Activated CD8-positive, alpha-beta T cell treated with anti-CD3 and anti-CD28 coated beads for 36 hours (primary cell): ENCODE measurements at places on chromosomes 5 and 9.
A peak's percentile ranks its signal among the peaks of the same experiment; 100 is the strongest.

DNA sequence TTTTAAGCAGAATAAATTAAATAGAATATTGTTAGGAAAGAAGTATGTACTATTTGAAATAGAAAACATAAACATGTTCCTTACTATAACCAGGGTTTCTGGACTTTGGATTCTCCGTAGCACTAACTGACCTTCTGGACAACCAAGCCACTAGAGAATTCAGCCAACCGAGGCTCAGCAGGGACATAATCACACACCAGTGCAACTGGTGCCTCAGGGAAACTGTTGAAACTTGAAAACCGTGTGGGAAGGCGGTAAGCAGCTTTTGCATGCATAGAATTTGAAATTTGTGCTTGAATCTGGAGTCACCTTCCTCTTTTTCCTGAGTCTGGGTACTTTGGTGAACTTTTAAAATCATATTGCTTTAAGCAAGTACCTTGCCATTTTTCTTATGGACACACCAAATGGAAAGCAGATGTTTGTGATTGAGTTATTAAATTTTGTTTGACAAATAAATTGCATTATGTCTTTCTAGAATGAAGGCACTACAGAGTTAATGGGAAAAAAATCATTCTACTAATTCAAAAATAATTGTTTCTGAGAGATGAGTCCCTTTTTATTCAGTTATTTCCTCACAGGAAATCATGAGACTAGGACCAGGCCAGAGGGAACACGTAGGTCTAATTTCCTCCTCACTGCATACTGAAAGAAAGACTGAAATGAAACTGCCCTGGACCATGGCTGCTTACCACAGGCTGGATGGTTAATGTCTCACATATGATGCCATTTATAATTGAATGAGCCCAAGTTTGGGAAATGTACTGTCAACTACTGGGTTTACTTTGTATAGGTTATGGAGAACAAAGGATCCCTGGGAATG is 20.6 kb upstream of the SCAMP1 start:
- DNase-seq, result no peak

DNA sequence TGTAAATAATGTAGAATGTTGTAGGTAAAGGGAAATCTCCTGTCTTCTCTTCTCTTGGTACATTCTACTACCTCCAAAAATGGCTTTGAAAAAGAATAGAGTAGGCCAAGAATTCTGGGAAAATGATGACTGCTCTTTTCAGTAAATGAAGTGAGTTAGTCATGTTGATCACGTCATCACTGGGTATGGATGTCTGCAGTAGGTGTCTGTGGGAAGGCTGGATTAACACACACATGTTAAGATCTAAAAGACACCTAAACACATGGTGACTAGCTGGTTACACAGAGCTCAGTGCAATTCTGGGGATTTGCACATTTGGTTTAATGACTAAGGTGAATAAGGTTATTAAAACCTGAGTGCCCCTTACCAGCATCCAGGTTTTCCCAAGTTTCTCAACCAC is 161.5 kb downstream of the CEP120 start:
- DNase-seq, result no peak

DNA sequence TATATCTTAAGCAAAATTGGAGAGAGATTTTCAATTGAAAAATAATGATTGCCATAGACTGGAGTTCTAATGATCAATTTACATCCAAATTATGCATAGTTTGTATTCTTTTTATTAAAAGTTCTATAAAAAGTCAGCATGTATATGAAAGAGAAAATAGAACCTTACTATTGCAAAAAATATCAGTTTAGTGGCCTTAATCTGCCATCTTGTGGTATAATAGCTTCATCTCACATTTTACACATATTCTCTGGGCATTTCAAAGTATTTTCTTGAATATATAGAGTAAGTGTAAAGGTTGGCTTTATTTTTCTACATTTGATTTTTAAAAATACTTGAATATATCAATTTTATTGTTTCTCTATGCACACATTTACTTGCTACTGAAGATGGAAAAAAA is 1858.6 kb upstream of the CDH9 start:
- no peak for DNase-seq

- no peak for DNase-seq
Observed at GRCh38 chr5:61168951-61169350, 6.7 kb upstream of the SMIM15 start.

DNA sequence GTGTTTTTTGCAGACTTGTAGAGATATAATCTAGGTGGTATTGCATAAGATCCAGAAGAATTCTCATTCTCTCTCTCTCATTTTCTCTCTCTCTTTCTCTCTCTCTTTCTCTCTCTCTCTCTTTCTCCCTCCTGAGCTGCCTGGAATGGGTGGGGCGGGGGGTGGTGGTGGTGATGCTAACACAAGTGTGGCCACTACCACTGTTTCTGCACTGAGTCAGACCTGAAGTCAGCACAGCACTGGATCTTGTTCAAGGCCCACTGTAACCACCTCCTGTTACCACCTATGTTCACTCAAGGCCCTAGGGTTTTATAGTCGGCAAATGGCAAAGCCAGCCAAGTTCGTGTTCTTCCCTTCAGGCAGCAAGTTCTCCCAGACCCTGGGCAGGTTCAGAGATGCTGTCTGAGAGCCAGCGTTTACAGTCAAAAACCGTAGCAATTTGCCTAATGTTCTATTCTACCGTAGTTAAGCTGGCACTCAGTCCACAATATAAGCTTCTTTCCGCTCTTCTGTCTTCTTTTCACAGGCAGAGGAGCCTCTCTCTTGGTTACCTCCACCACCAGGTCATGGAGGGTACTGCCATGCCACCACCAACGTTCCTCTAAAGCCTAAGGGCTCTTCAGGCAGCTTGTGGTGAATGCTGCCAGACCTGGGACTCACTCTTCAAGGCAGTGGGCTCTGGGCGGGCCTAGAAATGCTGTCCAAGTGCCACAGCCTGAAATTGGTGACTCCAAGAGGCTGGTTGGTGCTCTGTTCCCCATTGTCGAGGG is 235.7 kb upstream of the PRR16 start:
- DNase-seq, result no peak

DNA sequence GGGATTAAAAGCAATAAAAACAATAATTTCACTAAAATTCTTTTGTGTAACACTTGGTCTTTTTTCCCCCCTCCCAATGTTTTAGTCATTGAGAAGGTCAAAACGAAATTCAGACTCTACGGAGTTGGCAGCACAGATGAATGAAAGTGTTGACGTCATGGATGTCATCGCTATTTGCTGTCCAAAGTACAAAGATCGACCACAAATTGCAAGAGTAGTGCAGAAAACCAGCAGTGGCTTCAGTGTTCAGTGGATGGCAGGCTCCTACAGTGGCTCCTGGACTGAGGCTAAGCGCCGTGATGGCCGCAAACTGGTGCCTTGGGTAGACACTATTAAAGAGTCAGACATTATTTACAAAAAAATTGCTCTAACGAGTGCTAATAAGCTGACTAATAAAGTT is 184.7 kb downstream of the CPLANE1 start:
- DNase-seq, result no peak

GRCh38 chr9:138044485-138045383 is 167.2 kb downstream of the CACNA1B start:
- no peak for DNase-seq

DNA sequence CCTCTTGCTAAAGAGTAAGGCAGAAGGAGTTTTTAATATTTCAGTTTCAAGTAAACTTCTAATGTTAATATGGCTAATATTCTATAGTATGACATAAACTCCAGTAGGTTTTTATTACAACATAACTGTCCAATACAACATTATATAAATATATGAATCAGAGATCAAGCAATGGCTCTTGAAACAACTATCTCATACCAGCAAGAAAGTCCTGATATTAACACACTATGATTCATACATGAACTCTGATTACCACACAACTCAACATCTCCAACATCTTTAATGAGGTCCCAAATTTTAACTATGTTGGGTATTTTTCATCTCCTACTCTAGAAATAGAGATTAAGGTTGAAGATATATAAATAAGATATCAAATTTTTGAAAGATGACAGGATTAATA is 878.3 kb downstream of the TLE1 start:
- DNase-seq, result no peak

DNA sequence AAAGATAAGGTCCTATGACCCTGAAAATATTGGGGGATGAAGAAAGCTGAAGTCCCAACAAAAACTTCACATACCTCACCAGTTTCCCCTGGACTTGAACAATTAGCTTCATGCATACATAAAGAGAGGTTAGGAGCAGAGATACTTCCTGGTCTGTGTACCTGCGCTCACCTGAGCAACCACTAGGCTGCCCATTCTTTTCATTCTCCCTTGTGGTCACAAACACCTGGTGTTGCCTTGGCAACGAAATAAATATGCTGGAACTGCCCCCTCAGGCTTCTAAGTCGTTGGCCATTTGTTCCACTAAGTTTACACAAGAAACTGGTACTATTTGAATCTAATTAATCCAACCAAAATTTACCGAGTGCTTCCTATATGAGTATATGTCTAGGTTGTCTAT is 18.1 kb downstream of the OTP start:
- no peak for DNase-seq

- no peak for DNase-seq
Observed at GRCh38 chr5:101532430-101532829, 629.3 kb upstream of the ST8SIA4 start.

- no peak for DNase-seq
Observed at GRCh38 chr5:77635917-77636640, 2.4 kb downstream of the OTP start.

- peak; percentile 65 for DNase-seq
Observed at GRCh38 chr9:112061152-112061740, 113.9 kb downstream of the SUSD1 start.

DNA sequence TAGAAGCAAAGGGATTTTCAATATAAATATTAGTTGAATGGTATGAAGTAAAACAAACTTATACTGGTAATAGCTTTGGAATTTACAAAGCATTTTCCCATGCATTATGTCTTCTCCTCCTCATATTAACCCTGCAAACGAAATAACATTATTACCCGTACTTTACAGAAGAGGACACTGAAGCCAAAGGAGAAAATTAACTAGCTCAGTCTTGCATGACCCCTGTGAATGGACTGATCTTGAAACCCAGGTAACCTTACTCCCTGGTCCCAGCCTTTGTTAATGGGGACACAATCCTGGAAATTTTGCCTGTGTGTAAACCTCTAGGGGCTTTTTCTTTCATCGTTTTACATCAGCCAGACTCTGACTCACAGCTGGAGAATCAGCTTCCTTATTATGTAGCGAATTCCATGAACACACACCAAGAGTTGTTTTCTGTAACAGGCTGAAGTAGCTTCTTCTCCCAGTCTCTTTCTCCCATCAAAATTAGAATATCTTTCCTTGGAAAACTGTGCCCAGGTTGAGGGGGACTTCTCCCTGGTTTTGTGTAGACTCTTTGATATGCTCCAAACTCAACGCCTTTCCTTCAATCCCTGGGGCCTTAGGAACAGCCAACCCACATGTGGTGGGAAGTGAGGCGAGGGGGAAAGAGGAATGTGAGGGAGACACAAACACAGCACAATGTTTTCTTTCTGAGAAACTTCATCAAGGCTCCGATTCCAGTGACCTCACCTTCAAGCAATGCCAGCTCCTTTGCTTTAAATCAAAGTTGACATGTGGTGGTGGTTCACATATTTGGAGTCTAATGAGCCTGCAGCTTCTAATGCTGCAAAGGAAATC is 480.9 kb upstream of the PAPPA start:
- no peak for DNase-seq

- DNase-seq, result no peak
Observed at GRCh38 chr5:82639393-82640144, 361.4 kb upstream of the RPS23 start.

DNA sequence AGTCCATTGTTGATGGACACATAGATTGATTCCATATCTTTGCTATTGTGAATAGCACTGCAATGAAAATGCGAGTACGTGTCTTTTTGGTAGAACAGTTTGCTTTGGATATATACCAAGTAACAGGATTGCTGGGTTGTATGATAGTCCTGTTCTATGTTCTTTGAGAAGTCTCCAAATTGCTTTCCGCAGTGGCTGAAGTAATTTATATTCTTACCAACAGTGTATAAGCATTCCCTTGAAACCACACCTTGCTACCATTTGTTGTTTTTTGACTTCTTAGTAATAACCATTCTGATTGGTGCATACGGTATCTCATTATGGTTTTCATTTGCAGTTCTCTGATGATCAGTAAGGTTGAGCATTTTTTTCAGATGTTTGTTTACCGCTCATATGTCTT is 792.9 kb downstream of the PTPRD start:
- DNase-seq, result no peak

GRCh38 chr5:142296914-142297417 is 27.9 kb downstream of the SPRY4 start:
- DNase-seq, result no peak

- peak; percentile 77 for DNase-seq
Observed at GRCh38 chr5:150155258-150156026, at the start of gene PDGFRB. Gene PDGFRB (minus strand): TSS chr5:150155845. CDS start chr5:150137047, 18,798 bp downstream.

- DNase-seq, result no peak
Observed at GRCh38 chr5:33361781-33362180, 79.0 kb upstream of the TARS1 start.

- DNase-seq, result no peak
Observed at GRCh38 chr9:108691614-108692013, 164.2 kb downstream of the ACTL7B start.

DNA sequence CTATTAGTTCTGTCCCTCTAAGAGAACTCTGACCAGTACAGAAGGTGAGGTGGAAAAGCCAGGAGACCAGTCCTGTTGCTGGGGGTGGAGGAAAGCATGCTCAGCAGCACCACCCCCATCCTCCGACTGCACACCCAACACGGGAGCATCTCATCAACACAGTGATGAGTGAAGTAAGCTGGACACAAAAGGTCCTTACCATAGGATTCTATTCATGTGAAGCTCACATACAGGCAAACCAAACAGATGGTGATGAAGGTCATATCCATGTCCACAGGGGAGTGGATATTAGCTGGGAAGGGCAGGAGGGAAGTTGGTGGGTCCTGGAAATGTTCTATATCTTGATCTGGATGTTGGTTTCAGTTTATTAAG is 14.8 kb upstream of the MARCHF6 start:
- DNase-seq, result no peak

GRCh38 chr5:95424016-95424415 is 32.9 kb downstream of the FAM81B start:
- DNase-seq, result no peak

GRCh38 chr9:98830554-98830953 is 23.1 kb downstream of the GALNT12 start:
- no peak for DNase-seq

DNA sequence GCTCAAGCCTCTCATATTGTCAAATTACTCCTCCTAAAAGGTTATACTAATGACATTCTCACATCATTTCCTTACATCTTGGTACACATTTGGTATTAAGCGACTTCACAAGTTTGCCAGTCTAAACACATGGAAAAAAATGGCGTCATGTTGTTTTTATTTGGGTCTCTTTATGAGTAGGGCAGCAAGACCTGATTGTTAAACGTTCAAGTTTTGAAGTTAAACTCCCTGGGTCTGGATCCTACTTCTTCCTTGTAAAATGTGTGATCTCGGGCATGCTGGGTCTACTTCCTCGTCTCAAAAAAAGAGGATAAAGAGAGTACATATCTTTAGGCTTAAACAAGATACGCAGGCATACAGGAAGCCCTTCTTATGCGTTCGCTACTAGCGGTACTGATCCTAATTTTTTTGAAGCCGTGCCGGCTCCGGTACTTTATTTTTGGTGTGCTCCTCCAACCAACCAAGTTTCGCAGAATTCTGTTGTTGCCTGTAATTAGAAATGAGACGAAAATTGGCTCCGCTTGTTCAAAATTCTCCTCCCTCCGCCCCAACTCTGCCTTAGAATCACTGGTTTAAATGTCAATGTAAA is 596 bp upstream of the CDC37L1 start:
- DNase-seq, result no peak
